Mucosa of descending colon (tissue), 3 donors: ENCODE measurements at places on chromosomes 12 and 14. TPM values are rescaled to one million over a fixed set of nuclear protein-coding genes. Genes with fewer than 3 reads are reported as not detected.

DNA sequence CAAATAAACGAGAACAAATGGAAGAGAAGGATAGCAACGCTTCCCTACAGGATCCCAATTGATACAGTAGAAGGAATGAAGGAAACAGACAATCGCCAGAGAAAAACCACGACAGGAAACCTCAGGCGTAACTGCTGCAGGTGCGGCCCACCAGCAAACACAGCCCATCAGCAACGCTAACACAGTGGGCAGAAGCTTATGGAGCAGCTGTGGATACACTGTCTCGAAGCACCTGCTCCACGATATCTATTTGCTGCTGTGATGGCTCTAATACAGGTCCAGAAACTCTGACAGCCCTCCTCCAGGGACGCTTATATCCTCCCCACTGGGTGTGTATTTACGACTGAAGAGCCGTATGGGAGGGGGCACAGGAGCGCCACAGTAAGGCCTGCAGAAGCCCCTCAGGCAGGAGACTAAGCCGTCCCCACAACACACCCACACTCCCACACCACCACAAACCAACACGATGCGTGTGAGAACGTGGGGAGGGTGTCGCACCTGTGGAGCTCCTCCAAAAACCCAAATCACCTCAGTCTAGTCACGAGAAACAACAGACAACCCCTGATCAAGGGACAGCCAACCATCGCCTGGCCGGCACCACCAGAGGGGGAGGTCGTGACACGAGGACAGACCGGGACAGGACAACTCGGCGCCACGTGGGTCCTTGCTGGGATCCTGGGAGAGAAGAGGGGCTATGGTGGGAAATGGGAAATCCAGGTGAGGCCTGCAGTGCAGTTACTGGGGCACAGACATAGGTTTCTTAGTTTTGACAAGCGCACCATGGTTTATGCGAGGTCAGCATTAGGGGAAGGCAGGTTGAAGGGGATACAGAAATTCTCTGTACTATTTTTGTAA lies 24.0 kb downstream of the POLE start:
- no peak for DNase-seq

Gene ETNK1
- total RNA-seq = 115 TPM

DNA sequence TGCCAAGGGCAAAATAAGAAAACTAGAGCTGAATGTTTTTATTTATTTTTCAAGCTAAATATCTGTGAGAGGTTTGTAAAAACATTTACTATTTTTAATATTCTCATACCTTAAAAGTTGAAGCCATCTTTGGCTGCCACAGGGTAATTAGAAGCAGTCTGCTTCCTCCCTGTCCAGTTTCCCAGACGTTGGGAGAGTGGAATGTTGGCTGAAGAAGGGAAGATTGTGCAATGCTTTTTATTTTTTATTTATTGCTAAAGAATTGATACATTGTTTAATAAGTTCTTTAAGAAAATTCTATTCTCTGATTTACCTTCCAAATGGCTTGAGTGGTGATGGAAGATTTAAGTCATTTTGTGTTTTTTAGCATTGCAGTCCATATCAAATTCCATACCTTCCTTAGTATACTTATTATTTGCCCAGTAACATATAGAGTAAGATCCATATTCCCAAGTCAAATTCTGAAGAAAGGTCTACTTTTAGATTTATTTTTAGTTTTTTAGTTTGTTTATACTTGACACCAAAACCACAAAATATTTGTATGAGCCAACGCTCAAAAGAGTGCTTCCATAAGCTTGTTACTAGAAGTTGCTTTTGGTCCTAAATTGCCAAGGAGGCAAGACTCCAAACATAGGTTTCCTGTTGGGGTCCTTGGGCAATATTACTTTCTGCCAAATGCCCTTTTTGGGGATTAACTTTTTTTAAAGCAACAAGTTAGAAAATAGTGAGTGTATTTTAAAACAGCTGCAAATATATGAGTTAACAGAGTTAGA lies 124.0 kb upstream of the CPM start:
- no peak for DNase-seq

DNA sequence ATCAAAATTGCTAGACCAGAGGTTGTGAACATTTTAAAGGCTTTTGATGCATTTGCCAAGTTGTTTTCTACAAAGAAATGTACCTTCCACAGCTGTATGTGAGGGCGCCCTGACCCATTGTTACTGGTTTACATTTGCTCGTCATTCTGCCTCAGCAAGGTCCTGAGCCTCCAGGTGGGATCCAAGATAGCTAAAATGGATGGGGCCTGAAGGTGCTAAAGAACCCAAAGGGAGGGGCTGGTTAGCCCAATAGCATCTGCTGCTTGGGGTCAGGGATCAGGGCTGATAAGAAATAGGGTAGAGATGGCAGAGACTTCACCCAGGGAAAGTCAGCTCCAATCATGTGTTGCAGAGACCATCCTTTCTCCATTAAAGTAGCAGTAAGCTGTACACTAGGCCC lies 43.1 kb downstream of the GALNT16 start:
- no peak for DNase-seq

- no peak for DNase-seq
These were observed 306.3 kb upstream of the FLRT2 start for GRCh38 chr14:85223667-85224066.
